ENCODE measurements at places on chromosomes 4 and X. TPM values are rescaled to one million over a fixed set of nuclear protein-coding genes. Genes with fewer than 3 reads are reported as not detected.

DNA sequence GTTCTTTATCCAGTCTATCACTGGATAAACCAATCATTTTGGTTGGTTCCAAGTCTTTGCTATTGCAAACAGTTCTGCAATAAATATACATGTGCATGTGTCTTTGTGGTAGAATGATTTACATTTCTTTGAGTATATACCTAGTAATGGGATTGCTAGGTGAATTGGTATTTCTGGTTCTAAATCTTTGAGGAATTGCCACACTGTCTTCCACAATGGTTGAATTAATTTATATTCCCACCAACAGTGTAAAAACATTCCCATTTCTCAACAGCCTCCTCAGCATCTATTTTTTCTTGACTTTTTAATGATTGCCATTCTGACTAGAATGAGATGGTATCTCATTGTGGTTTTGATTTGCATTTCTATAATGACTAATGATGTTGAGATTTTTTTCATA, 791.7 kb upstream of the AGA start:
- DNase-seq, result no peak

- DNase-seq, result no peak
Measured at GRCh38 chrX:112687189-112687691, 7.5 kb upstream of the LHFPL1 start.

GRCh38 chr4:53059256-53059655, 197.1 kb downstream of the RASL11B start:
- no peak for DNase-seq

DNA sequence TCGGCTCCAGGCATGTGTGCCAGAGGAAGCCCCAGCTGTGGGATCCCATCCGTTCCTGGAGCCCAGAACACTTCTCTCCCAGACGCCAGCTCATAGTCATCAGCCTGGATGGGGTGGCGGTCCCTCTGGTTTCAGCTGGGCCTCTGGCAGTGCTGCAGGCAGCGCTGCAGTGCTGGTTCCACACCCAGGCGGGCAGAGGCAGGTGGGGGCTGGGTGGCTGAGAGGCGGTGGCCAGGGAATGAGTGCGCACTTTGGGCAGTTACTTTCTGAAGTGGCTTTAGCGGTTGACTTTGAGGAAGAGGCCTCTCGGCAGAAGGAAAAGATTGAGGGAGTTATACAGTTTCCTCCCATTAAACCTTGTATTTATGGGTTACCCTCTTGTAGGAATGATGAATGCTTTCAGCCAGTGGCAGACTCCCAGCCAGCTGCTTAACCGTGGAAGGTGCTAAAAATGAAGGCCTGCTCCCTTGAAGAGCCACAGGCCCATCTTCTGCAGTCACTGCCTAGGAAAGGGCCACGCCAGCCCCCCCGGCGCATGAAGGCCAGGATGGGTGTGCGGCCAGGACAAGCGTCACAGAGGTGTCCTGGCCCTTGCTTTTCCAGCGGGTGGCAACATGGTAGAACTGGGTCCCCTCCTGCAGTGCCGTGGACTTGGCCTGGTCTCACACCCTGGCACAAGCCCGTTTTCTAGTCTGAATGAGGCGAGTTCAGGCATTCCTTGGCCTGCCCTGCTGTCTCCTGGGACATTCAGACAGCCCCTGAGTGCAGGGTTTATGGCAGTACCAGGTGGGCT, 9.9 kb downstream of the TADA2B start:
- no peak for DNase-seq

LARP1B gene
- total RNA-seq, result 27.7 TPM

All from endothelial cell of umbilical vein (primary cell).